Panc1 (cell line): ENCODE measurements at places on chromosomes 2 and 18. TPM values are rescaled to one million over a fixed set of nuclear protein-coding genes. Genes with fewer than 3 reads are reported as not detected.

DNA sequence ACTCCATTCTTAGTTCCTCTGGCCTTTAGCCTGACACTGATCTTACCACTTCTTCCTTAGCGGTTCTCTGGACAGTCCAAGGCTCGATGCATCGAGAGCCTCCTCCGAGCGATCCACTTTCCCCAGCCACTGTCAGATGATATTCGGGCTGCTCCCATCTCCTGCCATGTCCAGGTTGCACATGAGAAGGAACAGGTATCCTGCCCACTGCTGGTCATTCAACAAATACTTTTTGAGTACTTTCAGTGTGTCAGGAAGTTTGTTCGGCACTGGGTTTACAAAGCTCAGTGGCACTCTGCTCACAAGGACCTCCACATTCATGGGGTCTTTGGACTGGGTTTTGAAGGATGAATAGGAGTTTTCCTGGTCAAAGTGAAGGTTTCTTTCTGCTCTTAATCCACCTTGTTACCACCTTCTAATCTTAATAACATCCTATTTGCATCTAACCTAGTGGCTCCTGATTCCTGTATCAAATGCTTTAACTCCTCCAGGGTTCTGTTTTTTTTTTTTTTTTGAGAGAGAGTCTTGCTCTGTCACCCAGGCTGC lies 25.8 kb downstream of the GCKR start:
- no peak for DNase-seq

CGREF1 gene
- 10.1 TPM for total RNA-seq

DNA sequence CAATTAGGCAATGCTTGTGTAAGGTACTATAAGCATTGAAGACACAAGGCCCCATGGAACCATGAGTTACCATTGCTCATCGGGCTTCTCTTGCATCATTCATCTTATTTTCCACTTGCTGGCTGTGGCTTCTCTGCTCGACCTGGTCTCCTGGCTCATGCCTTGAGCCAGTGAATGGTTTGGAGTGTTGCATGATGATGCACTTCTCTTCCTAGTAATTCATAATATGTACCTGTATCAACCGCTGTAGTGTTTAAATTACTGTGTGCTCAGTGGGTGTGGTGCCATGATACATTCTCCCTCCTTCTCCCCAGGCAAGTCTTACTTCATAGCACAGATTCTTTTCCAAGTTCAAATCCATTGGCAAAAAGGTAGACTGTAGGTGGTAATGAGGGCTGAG lies 66.8 kb downstream of the ABCA12 start:
- DNase-seq = no peak

- DNase-seq = no peak
Measured at GRCh38 chr2:10252661-10253060, 50.0 kb upstream of the HPCAL1 start.

- peak; percentile 38 for DNase-seq
Measured at GRCh38 chr2:224650815-224651439, 65.2 kb downstream of the CCDC195 start.

ENOSF1 gene
- total RNA-seq = 53.7 TPM

- no peak for DNase-seq
Measured at GRCh38 chr2:223079378-223079777, 27.4 kb downstream of the KCNE4 start.

PRKCE gene
- 14.0 TPM for total RNA-seq

DNA sequence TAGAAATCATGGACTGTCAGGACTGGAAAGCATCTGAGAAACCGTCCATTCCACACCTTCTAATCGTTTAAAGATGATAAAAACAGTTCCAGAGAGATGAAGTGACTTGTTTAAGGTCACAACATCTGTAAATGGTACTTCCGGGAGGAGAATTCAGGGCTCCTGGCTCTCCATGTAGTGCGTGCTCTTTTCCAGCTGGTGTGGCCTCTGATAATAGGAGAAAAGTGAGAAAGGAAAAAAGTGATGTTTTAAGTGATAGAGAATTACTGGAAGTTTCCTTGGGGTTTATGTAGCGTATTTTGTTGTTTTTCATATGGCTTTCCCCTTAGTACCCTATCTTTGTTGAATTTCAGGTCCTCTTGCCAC lies 663 bp downstream of the C2orf49 start:
- no peak for DNase-seq

DNA sequence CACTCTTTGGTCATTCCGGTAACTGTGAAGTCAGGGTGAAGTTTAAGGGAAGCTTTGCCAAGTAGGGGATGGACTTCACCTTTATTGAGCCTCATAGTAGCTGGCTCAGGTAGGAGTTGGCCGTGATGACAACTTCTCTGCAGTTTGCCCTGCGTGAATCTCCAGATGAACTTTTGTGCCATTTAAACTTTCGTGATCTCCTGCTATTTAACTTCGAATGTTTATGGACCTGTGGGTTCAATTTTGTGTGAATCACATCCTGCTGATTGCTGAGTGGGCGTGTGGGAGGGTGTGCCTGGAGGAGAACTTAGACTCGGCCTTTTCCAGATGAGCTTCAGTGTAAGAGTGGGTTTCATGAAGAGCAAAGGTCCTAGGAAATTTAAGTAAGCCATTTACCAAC lies 4.2 kb downstream of the UGT1A1 start:
- no peak for DNase-seq

NEU2 gene
- total RNA-seq = not detected

KIF3C gene
- 55.7 TPM for total RNA-seq

DNA sequence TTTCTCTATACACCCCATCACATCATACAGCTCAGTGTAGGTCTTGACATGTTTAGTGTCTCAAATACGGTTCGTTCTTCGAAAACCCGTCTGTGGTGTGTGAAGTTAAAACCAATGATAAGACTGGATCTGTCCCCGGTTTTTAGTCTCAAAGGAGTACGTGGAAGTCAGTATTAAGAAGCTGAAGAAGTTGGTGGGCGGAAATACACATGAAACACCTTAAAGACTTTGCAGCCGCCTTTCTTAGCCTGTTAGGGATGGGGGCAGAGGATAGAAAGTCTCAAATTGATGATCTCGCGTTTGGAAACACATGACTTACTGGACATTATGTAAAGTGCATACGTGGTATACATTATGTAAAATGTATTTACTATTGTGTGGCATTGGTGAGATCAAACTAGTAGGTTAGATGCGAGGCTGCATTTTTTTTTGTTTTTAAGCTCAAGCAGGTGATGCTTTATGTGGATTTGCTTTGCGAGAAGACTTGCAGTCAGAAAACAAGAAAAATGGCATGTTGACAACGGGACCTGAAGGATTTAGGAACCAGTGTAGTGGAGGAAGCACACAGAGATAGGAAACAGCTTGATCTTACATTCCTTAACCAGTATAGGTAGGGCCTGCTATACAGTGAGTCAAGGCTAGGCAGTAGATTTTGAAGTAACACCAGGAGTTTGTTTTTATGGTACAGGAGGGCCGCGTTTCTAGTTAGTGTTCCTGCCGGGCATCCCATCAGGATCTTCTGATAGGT lies 1.2 kb downstream of the CNOT11 start:
- DNase-seq = no peak

DNA sequence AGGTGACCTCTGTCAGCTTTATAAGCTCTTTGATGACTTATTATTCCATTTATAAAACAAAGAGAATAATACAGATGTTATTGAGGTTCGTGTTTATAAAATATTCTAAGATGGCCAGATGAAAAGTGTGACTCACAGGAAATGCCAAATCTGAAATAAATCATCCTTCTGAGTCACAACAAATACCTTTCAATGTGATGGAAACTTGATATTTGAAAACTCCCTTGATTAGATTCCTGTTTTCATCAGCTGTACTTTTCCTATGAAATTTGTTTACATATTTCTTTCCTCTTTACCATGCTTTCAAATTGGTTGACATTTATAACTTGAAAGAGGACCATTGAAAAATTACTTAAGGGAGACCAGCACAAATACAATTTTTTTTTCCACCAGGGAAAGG lies 30.6 kb upstream of the PPP1R1C start:
- peak; percentile 32 for DNase-seq

DNA sequence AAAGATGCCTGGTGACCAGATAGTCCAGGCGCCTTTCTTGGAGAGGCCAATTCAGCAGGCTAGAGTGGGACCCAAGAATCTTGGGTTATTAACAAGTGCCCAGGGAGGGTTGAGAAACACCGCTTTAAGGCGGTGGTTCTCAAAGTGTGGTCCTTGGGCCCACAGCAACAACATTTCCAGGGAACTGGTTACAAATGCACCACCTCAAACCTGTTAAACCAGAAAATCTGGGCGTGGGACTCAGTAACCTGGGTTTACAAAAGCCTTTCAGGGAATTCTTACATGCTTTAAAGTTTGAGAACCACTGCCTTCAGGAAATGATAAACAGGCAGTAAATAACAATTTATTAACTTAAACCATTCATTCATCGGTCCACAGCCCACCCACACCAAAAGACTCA lies 92.5 kb downstream of the SP3 start:
- DNase-seq = no peak

- DNase-seq = no peak
Measured at GRCh38 chr2:85911814-85912692, 23.3 kb upstream of the ST3GAL5 start.
